SHP77 treated with DMSO at 0.1 percent for 48 hours (cell line): ENCODE measurements at places on chromosomes 2 and 18.

DNA sequence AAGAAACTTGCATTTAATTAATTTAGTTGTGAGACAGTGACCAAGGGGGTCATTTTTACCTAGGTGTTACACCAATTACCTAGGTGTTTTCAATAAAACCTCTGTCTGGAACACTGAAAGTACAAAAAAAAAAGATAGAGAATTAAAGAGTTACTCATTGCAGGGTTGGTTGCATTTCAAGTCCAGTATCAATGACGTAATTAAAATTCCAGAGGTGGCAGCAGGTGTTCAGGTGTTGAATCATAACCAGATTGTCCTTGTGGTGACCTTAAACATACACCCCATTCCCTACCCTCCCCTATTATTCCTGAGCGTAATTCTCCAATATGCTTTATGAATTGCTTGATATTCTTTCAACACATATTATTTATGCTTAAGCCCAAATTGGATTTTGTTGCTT lies 352.0 kb upstream of the SLC8A1 start:
- DNase-seq, result no peak

DNA sequence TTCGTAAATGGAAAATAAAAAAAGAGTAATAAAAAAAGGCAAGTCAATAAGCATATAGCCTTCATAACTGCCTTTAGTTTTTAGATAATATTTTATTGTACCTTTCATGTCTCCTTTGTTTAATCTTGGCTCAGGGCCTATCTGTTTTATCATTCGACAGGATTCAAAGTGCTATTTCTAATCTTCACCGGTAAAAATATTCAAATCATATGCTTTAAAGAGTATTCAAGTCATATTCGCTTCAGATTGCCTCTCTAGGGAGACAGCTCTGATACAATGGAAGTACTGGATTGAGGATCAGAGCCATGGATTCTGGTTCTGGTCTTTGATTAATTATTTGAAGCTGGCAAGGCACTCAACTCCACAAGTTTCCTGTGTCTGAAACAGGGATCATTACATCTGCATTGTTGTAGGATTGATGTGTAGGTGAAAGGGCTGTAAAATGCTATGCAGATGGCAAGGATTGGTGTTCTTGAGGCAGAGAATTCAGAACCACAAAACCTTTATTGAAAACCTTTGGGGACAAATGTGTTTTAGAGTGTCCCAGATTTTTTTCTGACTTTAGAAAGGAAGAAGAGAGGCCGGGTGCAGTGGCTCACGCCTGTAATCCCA lies 84.3 kb upstream of the RAPH1 start:
- DNase-seq, result no peak

DNA sequence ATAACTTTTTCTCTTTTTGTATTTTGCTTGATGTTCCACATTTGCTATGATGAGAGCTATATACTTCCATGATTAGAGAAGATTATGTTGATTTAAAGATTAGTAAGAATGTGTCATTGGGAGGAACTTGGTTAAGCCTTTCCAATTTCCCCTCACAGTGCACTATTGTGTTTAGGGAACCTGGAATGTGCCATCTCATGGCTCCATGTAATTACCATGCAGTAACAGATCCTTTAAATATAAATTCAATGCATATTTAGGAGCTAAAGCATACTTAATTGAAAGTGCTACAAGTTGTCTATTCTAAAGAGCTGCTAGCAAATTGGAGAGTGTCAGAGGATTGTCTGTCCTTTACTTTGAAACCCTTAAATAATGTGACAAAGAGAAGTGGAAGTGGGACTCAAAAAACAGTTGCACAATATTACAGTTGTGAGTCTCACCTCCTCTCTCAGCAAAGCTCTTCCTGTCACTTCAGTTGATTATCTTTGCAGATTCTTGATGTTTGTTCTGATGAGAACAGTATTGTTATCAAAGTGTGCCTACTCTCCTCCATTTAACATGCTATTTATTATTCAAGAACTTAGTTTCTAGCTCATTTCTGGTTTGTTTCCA lies 1162.7 kb upstream of the ZEB2 start:
- DNase-seq, result no peak

DNA sequence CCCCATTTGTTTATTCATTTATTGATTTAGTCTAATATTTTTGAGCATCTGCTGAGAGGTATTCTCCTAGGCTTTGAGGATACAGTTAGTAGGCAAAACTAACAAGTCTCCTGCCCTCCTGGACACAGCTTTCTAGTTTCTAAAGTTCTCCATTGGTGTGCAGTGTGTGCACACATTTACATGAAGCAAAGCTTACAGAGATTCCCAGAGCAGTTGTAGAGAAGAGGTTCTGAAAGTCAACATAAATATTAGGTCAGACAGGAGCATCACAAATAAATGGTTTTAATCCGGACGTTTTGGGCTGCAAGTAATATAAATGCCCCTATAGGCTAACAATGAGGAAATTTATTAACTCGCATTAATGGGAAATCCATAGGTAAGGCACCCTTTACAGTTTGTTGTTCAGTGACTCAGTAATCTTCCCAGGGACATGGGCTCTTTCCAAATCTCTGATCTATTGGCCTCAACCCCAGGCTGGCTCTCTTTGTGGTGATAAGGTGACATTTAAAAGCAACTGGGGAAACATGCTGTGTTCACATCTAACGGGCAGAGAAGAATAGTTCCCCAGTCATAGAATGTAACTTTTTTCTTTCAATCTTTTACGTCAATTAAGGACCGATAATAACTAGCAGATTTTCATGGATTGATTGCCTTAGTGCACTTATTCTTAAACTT lies 407.2 kb downstream of the PTPRM start:
- DNase-seq, result no peak

GRCh38 chr2:108267101-108267500 lies 21.6 kb upstream of the SULT1C2 start:
- no peak for DNase-seq

DNA sequence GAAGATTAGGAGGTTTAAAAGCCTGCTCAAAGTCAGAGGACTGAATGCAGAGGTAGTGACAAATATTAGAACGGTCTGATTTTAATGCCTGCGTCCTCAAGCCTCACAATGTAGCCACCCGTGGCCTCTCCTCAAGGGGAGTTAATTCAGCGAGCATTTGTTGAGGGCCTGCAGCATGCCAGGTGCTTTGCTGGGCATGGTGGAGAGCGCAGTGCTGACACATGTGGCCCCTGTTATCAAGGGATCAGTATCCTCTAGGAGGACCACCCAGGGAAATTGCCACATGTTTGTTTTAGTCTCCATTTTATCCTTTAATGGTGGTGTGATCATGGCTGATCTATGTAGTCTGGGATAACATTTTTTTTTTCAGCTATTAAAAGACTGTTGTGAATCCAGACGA lies 19.2 kb downstream of the PMAIP1 start:
- DNase-seq, result no peak

- no peak for DNase-seq
Measured at GRCh38 chr2:16736633-16737032, 71.0 kb upstream of the CYRIA start.

DNA sequence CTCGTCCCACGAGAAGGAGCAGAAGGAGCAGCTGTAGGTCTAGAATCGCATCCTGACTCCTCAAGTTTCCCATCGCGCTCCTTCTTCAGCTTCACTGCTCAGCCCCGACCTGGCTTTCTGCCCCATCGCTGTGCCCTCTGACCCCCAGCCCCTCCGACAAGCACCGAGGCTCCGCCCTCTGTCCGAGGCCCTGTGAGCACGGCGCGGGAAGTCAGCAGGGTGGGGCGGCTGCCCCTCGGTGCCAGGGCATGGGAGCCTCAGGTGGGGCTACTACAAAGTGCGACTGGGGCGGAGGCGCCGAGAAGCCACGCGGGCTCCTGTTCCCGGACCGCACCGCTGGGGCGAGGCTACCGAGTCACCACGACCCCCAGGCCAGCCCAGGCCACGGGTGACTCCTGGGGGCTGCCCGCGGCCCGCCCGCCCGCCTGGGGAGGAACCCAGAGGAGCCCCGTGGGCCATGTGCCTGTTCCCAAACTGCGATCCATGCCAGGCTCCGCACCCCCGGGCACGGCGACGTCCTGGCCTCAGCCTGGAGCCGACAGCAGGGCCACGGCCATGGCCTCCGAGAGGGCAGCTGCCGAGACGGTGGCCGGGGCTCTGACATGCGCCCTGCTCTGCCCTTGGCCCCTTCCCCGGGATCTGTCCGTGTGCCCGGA lies 36.6 kb upstream of the ID2 start:
- DNase-seq, result no peak

DNA sequence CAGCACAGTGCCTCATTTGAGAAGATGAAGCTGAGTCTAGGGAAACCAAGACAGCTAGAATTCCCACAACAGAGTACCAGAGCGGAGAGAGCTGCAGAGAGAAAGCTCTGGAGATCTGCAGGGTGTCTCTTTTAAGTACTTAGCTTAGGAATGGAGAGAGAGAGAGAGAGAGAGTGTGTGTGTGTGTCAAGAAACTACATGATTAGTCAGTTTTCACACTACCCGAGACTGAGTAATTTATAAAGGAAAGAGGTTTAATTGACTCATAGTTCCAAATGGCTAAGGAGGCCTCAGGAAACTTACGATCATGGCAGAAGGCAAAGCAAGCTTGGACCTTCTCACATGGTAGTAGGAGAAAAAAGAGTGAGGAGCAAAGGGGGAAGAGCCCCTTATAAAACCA lies 64.0 kb downstream of the HIBCH start:
- DNase-seq, result no peak

DNA sequence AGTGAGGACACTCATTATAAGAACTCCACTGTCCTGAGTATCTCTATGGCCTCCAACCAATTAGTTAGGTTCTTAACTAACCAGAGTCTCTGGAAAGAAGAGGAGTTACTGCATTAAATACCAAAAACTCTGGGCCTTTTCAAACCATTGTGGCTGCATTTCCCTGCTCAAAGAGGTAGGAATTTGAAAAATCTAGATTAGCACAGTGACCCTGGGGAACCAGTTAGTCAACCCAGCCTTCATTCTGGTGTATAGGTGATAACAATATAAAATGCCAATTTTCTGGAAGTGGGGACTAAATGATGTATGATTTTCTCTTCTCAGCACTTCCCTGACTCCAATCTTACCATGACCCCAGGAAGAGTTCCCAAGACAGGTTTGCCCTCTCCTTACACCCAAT lies 287.8 kb upstream of the SETBP1 start:
- DNase-seq, result no peak

- DNase-seq, result peak; percentile 51
Measured at GRCh38 chr18:41372046-41372665, 582.9 kb upstream of the PIK3C3 start.

GRCh38 chr2:209596262-209596661 lies 172.4 kb downstream of the MAP2 start:
- no peak for DNase-seq

DNA sequence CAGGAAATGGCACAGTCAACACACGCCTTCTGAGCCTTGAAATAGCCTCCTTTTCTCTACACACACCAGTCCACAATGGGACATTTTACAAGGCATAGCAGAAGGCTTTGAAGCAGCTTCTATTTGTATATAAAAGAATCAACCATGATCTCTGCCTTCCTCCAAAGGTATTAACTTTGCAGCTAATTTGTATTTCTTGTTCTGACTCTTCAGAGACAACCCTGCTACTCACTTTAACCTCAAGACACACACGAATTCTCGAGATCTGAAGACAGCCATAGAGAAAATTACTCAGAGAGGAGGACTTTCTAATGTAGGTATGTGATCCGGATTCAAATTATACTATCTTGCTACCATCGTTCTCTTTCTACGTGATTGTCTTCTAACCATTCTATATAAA lies 104.6 kb downstream of the VIT start:
- no peak for DNase-seq

DNA sequence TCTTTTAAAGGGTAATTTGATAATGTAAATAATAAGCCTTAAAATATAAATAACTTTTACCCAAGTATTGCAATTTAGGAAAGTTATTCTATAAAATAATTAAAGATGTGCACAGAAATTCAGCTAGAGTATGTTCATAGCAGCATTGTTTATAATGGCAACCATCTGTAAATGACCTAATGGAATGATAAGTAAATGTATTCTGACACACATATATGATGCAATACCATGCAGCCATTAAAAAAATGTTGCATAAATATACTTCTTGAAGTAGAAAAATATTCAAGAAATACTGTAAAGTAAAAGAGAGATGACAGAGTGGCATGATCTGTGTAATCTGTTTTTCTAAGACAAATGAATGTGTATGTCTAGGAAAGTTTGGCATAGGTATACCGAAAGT lies 545.7 kb downstream of the ZEB2 start:
- no peak for DNase-seq

DNA sequence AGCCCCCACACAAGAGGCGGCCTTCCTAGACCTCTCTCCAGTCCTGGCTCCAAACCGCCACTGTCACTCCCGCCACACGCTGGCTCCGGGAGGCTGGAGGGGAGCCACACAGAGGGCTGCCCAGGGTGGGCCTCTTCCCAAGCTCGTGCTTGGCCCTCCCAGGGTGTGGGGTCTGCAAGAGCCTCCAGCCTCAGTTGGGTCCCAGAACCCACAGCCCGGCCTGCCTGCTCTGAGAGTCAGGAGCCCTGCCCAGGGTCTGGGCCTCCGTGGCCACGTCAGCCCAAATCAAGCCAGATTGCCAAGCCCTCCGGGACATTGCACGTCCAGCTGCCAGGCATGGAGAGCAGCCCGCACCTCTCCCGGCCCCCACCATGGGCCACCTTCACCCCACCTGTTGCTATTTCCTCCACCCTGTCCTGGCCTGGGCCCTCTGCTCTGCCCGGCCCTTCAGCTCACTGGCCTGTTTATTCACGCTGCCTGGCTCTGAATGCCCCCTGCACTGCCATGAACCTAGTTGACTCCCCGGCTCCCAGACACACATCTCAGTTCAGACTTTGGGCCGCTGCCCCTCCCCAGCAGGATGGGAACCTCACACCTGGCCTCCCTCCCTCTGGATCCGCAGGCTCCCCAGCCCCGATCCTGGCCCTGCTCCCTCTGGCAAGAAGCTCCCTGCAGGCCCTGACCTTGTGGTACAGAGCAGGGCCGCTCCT lies 61.0 kb downstream of the BIN1 start:
- DNase-seq, result no peak

- no peak for DNase-seq
Measured at GRCh38 chr2:174177316-174177890, 70.9 kb downstream of the OLA1 start.

DNA sequence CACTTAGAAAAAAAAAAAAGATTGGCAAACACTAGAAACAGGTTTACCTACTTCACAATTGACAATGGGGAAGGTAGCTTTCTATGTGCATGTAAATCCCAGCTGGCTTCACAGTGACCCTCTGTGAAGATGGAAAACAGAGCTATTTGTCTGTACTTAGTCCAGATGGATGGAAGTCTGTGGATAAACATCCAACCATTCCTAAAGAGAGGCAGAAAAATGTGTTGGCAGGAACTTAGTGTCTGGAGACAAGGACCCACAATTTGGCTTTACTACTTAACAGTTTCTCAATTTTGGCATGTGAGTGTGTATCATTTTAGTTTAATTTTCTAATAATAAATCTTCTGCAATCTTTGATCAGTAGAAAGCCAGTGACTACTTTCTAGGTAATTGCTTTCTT lies 154.4 kb downstream of the RAD51AP2 start:
- no peak for DNase-seq

DNA sequence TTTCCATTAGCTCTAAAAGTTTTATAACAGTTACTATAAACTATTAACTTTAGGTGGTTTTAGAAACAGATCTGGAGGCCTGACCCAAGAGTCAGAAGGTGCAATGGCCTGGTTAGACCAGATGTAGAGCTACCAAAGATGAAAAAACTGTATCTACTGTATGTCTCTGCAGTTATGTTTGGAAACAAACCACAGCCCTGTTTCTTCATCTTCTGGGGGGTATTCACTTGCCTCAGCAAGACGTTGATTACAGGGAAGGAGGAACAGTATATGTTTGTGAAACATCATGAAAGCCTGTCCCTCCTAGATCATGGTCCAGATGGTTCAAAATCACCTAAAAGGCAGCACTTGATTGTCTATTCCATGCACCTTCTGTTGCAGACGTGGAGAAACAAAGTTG lies 220.2 kb downstream of the SUCLG1 start:
- DNase-seq, result no peak
